ENCODE measurements at places on chromosomes 16 and 17.
A peak's percentile ranks its signal among the peaks of the same experiment; 100 is the strongest.

DNA sequence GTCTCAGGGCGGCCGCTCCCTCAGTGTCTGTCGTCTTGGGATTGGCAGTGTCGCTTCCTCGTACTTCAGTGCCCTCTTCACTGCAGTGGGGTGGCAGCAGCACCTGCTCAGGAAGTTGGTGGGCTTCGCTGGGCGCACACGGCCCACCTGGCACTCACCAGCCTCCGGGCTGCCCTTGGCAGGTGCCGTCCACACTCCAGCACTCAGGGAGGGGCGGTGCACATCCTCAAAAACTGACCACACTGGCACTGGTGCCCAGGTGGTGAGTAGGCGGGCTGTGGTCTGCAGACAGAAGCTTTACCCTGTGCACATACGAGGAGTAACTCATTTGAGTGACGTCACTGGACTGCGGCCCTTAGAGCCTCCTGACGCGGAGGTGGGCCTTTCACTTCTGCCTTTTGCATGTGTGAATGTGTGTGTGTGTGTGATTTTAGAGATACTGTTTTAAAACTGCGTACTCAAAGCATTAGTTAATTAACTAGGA, 94.6 kb downstream of the BANP start:
- DNase-seq = no peak

DNA sequence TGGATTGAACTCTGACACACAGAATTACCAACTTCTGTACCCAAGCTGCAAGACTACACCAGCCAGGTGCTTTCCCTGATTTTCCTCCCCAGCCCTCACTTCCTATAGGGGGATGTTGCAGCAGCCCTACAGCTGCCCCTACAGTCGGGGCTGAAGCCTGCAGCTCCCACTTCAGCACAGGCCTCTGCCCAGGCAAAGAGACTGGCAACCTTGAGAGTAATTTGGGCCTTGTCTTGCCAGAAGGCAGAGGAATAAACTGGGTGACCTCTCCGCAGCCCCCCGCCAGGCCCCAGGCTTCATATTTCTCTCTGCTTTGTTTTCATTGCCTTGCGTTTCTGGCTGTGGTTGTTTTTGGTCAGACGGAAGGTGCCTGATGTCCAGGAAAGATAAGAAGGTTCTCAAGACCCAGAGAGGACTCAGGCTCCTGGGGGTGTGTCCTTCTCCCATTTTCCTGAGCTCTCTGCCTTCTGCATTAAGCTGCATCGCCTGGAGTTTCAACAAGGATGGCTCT, 32.0 kb downstream of the SLC6A4 start:
- DNase-seq = no peak

GRCh38 chr16:89261691-89262563, 44.4 kb downstream of the ZNF778 start:
- no peak for DNase-seq

- no peak for DNase-seq
Observed at GRCh38 chr16:11552440-11552839, 34.3 kb downstream of the LITAF start.

DNA sequence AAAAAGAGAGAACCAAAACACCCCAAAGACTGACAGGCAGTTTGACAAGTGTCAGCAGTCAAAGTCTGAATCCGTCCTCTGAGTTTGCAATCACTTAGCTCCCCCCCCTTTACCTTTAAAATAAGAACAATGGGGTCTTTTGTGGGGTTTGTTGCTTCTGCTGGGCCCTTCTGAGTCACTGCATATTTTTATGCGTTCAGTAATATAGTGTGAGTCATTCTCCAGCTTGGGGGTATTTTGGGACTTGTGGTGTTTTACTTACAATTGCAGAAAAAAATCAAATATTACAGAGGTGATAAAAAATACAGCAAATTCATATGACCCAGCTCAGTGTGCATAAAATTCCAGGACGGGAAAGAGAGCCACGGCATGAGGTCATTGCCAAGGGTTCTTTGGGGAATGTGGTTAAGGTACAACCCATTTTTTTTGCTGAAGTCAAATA, 120.1 kb downstream of the CYLD start:
- DNase-seq = no peak

GRCh38 chr17:56756536-56756935, 77.2 kb downstream of the C17orf67 start:
- no peak for DNase-seq

DNA sequence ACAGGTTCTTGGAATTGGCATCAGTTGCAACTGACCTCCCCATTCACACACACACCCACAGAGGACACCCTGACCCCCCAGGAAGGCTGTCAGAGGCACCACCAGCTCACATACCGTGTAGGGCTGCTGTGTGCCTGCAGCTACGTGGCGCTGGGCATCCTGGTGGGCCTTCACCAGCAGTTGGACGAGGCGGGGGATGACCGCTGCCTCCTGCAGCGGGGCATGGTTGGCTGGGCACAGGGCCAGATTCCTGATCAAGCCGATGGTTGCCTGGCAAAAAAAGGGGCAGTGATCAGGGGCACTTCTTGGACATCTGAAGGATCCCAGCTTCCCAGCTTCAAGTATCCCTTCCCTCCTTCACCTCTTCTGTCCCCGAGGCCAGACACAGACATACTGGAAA, 24.2 kb upstream of the HAP1 start:
- DNase-seq = no peak

GRCh38 chr16:19715566-19715965, 2.5 kb downstream of the KNOP1 start:
- no peak for DNase-seq

GRCh38 chr17:34703533-34703932, 124.2 kb downstream of the TMEM132E start:
- no peak for DNase-seq

DNA sequence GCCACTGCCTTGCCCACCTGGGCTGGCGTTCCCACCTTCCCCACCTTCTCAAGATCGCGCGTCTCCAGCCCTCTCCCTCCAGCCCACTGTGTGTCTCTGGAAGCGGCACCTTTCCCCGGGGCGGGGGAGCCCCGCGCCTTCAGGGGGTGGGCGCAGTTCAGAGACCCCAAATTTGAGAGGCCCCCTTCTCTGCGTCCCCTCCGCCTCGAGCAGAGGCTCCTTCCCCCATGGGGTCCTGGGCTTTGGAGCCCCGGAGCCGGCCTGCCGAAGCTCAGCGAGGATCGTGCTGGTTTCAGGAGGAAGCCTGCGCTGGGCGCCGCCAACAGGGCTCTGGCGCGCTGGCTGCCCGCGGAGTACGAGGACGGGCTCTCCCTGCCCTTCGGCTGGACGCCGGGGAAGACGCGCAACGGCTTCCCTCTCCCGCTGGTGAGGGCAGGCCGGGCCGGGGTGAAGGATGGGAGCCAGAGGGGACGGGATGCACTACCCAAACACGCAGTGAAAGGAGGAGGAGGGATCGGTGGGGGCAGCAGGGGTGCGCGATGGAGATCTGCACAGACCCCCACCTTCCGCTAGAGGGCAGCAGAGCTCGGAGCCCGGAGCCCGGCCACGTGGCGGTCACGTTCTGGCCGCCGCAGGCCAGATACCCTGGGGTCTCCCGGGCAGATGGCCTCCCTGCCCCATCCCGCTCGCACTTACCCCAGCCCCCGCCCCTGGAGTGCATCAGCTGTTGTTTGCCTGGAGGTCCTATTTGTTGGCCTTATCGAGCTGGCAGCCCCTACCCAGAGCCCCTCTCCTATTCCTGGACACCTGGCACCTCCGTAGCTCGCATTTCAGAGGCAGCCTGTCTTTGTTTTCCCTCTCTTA, 11.1 kb downstream of the LPO start:
- DNase-seq = peak; percentile 58

All from naive thymus-derived CD8-positive, alpha-beta T cell (primary cell).